Heart right ventricle (tissue), 16 donors: ENCODE measurements at places on chromosomes 1 and 21. TPM values are rescaled to one million over a fixed set of nuclear protein-coding genes. Genes with fewer than 3 reads are reported as not detected.

KCNA3 gene
- total RNA-seq: 0.17 TPM

ATP1A4 gene
- not detected for total RNA-seq

TNFRSF9 gene
- not detected for total RNA-seq

NFASC gene
- total RNA-seq: 11.3 TPM

SLC6A17 gene
- total RNA-seq: not detected

LCE3E gene
- total RNA-seq: not detected

ACTN2 gene
- total RNA-seq: 4,263 TPM

TUT4 gene
- 25.5 TPM for total RNA-seq

CD1D gene
- 2.4 TPM for total RNA-seq

GABPA gene
- 12.2 TPM for total RNA-seq

CFAP141 gene
- total RNA-seq: not detected

SPATA46 gene
- total RNA-seq: not detected

HPCAL4 gene
- total RNA-seq: 0.21 TPM

TFF3 gene
- 4.6 TPM for total RNA-seq

TNFSF18 gene
- total RNA-seq: not detected

PTPRU gene
- total RNA-seq: 8.6 TPM

OLIG1 gene
- 0.49 TPM for total RNA-seq

OR10R2 gene
- not detected for total RNA-seq

AVPR1B gene
- total RNA-seq: not detected

ICOSLG gene
- 1.5 TPM for total RNA-seq

OR2T34 gene
- not detected for total RNA-seq

COL16A1 gene
- 10.1 TPM for total RNA-seq

PTGS2 gene
- 0.56 TPM for total RNA-seq

C1QTNF12 gene
- 0.42 TPM for total RNA-seq

LMOD1 gene
- 9.5 TPM for total RNA-seq

REN gene
- not detected for total RNA-seq

CYP4A22 gene
- total RNA-seq: not detected

LCE2C gene
- not detected for total RNA-seq

NTRK1 gene
- total RNA-seq: 1.2 TPM

MAP1LC3C gene
- total RNA-seq: 0.26 TPM

PALMD gene
- total RNA-seq: 82.5 TPM

ITGB2 gene
- 10.4 TPM for total RNA-seq

GCLM gene
- total RNA-seq: 15.5 TPM

TMEM240 gene
- total RNA-seq: 3.2 TPM

AGMAT gene
- 0.13 TPM for total RNA-seq

KPRP gene
- not detected for total RNA-seq

OR2T33 gene
- not detected for total RNA-seq

ZNF593 gene
- total RNA-seq: 16.9 TPM
